ENCODE measurements at places on chromosomes 12 and 14.

DNA sequence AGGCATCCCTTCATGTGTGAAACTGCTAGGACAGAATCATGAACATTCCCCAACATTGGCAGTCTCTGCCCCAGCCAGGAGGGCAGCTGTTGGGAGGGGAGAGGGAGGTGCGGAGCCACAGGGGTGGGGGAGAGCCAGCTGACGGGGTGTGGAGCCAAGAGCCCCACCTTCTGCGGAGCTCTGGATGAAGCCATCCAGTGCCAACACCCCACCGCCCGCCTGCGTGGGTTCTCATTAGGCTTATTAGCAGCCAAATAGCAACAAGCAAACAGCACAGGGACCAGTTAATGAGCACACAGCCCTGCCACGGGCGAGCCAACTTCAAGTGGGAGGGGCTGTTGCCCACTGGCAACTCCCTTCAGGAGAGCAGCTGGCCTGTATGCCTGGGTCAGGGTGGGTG lies 12.1 kb downstream of the LTBP2 start:
- peaks cover 23% of the 10 kb centered on the region for H3K27me3 ChIP-seq
- H3K27ac ChIP-seq, result no peak overlapping the region
- no peak overlapping the region for H3K4me3 ChIP-seq
- peaks cover 11% of the 10 kb centered on the region for H3K4me1 ChIP-seq
- H3K36me3 ChIP-seq, result no peaks in the 10 kb centered on the region

GRCh38 chr12:106066051-106066705 lies 72.6 kb downstream of the NUAK1 start:
- no peaks in the 10 kb centered on the region for H3K4me1 ChIP-seq
- H3K4me3 ChIP-seq, result no peak overlapping the region
- no peak overlapping the region for H3K27ac ChIP-seq
- H3K27me3 ChIP-seq, result peaks cover 8% of the 10 kb centered on the region
- H3K36me3 ChIP-seq, result no peaks in the 10 kb centered on the region
- ATAC-seq, result no peak

- no peak overlapping the region for H3K4me3 ChIP-seq
- no peaks in the 10 kb centered on the region for H3K36me3 ChIP-seq
- peaks cover 70% of the 10 kb centered on the region for H3K27me3 ChIP-seq
- no peak overlapping the region for H3K27ac ChIP-seq
- ATAC-seq, result no peak
These were observed 16.0 kb downstream of the NKX2-1 start for GRCh38 chr14:36503771-36504741.

DNA sequence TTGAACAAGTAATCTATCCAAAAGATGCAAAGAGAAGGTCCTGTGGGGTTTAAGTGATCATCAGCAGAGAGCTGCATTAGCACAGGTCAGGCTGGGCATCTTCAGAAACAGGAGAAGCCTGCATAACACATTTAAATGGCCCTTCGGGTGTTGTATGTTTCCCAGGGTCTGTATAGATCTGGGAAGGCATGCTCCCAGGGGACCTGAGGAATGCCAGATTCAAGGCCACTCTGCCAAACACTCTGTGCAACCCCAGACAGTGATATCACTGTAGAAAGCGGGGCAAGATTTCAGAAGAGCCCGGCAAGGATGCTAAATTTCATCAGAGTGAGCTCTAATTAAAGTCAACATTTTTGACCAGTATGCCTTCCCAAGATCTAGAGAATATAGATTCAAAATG lies 92.9 kb downstream of the ARMH4 start:
- H3K4me3 ChIP-seq, result no peak overlapping the region
- no peaks in the 10 kb centered on the region for H3K36me3 ChIP-seq
- no peak for ATAC-seq

GRCh38 chr12:82730953-82731459 lies 44.3 kb downstream of the TMTC2 start:
- no peaks in the 10 kb centered on the region for H3K36me3 ChIP-seq
- H3K27me3 ChIP-seq, result no peaks in the 10 kb centered on the region
- ATAC-seq, result no peak
- no peaks in the 10 kb centered on the region for H3K4me1 ChIP-seq

DNA sequence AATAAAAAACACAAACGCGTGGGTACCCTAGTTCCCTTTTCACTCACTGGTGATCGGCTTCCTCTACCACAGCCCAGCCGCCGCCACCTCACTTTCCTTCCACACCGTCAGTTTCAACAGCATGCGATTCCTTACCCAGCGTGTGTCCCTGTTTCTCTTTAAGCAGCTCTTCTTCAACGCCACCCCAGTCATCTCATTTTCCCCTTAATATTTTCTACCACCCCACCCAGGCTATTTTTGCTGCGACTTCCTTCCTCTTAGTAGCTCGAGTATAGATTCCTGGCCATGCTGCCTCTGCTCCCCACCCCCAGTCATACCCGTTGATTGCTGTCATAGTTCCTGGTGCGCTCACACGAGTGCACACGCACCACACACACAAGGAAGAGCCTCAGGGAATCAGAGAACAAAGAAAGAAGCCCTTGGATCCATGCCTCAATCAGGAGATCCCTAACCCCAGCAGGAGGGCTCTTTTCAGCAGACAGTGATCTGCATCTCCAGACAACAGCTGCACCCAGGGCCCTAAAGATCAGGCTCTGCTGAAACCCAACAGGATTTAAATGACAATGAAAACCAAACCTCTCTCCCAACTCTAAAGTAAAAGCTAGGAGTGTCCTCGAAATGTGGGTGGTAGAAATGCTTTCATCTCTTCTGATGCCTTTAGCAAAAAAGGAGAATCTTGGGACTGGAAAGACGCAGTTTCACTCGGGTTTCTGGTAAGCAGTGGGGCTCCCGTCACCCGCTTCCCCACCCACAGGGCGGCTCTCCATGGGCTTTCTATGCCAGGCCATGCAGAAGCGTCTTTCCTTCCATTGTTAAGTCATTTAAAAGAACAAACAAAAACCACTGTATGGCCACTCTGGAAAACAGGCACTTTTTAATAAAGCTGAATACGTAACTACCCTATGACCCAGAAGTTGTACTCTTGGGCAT lies 23.8 kb downstream of the VPS37B start:
- H3K27me3 ChIP-seq, result no peaks in the 10 kb centered on the region
- H3K27ac ChIP-seq, result peak overlapping the region; percentile 73
- H3K4me1 ChIP-seq, result peaks cover 87% of the 10 kb centered on the region

- no peak overlapping the region for H3K27ac ChIP-seq
- H3K27me3 ChIP-seq, result peaks cover 13% of the 10 kb centered on the region
- peak; percentile 63 for ATAC-seq
- no peak overlapping the region for H3K4me3 ChIP-seq
These were observed 22.9 kb downstream of the JKAMP start for GRCh38 chr14:59507063-59507751.

GRCh38 chr14:77158882-77159255 lies 17.3 kb upstream of the ZDHHC22 start:
- no peak overlapping the region for H3K27ac ChIP-seq
- H3K36me3 ChIP-seq, result no peaks in the 10 kb centered on the region
- ATAC-seq, result no peak

DNA sequence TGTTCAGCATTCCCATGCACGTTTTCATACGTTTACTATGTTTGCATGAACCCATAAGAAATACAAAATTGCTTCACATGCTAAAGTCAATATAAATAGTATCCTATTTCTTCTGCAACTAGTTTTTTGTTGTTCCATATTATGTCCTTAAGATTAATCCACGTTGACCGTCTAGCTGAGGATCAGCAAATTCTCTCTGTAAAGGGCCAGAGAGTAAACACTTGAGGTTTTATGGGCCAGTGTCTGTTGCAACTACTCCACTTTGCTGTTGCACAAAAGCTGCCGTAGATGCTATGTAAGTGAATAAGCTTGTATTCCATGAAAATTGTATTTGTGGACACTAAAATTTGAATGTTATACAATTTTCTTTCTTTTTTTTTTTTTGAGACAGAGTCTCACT lies 21.1 kb upstream of the PITPNM2 start:
- no peak overlapping the region for H3K4me3 ChIP-seq
- no peak overlapping the region for H3K27ac ChIP-seq
- no peaks in the 10 kb centered on the region for H3K4me1 ChIP-seq
- H3K36me3 ChIP-seq, result peaks cover 40% of the 10 kb centered on the region

All from stimulated activated memory B cell treated with anti-CD40 and anti-IgM and Interleukin-4, amounts not matched to agents 10 μg/mL and 1 μg/mL and 100 μg/mL, for 72 hours (primary cell).